ENCODE measurements at places on chromosomes 11 and 22.

DNA sequence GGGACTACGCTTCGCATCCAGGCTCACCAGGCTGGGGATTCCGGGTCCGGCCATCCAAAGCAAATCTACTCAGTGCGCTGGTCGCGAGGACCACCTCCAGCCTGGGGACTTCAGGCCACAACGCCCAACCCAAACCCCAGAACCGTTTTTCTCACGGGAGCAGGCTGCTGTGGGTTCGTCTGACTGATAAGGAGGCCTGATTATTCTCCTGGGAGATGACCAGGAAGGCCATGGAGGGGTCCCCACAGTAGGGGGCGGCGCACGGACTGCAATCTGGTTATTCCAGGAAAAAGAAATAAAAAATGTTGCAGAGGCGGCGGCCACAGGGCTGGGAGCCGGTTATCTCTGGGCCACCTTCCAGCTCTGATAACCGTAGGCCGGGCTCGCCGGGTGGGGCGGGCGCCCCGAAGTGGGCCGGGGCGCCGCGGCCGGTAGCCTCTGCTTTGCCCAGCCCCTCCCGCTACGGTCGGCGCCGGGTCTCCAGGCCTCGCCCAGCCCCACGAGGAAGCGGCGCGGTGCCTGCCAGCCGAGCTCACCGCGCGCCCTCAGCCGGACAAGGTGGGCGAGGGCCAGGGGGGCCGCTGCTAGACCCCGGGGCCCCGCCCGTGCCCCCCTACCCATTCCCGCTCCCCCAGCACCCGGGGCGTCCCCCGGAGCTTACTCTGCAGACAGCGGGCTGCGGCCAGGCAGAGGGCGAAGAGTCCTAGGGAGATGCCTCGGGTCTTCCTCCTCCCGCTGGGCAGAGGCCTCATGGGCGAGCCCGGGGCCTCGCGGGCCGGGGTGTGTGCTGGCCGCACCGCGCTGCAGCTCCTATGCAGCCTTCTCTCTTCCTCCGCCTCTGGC, 446 bp downstream of the VSTM5 start:
- no peak for DNase-seq

DNA sequence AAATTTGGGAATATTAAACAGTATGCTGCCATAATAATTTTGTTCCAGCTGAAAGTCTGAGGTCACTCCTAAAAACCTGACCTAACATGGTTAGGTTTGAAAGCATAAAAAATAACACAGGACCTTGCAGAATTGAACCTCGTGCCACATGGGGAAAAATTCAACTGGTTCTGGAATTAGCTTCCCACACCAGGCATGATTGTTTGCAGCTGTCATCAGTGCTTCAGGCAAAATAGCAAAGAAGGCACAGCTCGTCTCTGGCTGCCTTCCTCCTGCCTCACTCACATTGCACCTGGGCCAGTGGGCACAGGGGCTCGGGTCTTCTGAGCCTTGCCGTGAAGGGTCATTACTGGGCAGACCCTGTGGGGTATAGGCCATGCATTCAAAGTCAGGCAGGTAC, 153.8 kb upstream of the ARHGAP20 start:
- no peak for DNase-seq

DNA sequence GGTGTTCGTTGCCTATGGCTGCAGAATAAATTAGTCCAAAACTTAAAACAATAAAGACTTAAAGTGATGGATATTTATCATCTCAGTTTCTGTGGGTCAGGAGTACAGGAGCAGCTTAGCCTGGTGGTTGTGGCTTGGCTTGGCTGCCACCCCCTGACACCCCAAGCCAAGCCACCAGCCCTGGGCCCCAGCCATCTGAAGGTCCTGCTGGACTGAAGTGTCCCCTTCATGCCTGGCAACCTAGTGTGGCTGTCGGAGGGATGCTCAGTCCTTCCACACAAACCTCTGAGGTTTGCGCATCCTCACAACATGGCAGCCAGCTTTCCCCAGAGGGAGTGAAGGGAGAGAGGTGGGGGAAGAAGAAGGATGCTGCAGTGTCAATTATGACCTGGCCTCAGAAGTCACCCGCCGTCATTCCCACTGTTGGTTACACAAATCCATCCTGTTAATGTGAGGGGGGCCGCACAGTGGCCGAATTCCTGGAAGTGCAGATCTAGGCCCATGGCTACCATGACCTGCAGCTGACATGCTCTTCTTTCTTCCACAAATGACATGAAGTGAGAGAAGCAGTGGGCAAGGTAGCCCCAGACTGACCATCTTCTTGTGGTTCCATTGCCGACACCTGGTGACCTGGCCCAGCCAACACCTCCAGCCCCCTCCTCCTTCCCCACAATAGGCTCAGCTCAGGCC, 31.1 kb downstream of the IGF2 start:
- DNase-seq = no peak

- no peak for DNase-seq
These were observed 51.4 kb upstream of the WNT7B start for GRCh38 chr22:46028106-46028991.

- DNase-seq = no peak
These were observed 32.6 kb upstream of the APOA1 start for GRCh38 chr11:116870054-116870453.

DNA sequence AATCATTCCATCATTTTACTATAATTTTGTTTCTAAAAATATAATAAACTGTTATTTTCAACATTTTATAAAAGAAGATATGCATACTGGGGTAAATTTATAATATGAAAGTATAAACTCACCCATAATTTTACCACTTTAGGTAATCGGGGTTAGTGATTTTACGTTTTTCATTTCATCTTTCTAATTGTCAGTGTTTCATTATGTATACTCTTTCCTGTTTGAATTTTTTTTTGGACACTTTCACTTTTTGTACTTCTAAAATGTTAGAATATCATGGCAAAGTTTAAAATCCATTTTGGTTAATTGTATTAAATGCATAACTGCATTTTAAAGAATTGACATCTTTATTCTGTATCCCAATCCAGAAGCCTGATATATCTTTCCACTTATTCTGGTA, 115.8 kb downstream of the METTL15 start:
- DNase-seq = no peak

- no peak for DNase-seq
These were observed 477 bp downstream of the DPAGT1 start for GRCh38 chr11:119100994-119101758.

DNA sequence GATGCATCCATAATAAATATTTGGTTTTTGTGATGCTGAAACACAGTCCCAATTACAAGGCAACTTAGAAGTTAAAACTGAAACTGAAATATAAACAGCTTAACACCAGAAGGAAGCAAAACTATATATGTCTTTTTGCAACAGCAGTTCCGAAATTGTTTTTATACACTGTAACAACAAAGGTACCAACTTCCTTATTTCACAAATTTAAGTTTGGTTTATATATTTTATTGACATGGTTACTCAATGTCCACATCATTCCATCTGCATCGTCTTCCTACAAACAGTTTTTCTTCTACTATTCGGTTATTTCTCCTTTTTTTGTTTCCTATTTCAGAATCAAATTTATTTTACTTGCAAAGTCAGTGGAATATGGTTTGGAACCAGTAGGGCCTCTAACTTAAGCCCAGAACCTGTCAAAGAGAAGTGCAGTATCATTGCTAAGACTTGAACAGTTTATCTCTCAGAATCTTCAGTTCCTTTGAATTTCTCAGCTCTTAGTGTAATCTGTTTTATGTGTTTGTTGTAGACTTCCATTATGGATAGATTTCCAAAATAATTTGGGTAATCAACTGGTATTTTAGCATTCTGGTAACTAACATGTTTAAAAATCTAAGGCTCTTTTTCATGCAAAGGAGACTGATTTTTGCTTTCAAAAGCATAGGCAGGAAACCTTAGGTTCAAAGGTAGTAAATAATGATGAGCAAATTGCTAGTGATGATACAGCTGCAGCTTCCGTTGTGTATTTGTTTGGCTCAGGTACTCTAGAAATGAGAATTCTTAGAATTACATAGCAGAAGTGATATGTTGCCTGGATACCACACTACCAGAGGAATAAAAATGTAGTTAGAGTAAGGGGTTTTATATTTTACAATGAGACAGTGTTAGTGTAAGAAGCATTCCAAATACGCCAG, 8.2 kb upstream of the HSPA8 start:
- DNase-seq = no peak

GRCh38 chr11:81080476-81080875, 1639.6 kb upstream of the TENM4 start:
- no peak for DNase-seq

- no peak for DNase-seq
These were observed 242.0 kb downstream of the METTL15 start for GRCh38 chr11:28350216-28350615.

DNA sequence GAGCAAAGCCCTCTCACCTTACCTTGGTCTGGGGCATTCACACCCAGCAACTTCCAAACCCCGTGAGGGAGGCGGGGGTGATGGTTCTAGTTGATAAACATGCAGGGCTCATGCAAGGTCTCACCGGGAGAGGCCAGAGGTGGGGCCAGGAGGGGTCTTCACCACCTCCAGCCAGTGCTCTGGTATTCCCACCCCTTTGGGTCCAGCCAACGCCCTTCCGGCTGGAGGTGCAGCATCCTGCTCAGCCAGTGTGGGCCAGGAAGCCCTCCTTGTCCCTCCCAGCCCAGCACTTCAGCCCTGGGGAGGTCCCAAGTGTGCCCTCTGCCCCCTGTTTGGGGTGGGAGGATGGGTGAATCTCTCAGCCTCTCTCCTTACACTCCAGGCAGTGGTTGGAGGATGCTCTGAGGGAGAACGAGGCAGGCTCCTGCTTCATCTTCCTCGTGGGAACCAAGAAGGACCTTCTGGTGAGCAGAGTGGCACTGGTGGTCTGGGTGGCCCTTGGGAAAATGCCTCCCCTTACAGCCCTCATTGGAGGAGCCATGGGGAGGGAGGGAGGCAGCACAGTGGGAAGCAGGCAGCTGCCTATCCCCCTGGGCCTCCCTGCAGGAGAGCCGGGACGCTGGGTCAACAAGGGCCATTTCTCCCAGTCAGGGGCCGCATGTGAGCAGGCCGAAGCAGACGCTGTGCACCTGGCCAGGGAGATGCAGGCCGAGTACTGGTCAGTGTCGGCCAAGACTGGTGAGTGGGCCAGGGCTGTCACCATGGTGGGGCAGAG, 13.4 kb downstream of the RAB36 start:
- no peak for DNase-seq

DNA sequence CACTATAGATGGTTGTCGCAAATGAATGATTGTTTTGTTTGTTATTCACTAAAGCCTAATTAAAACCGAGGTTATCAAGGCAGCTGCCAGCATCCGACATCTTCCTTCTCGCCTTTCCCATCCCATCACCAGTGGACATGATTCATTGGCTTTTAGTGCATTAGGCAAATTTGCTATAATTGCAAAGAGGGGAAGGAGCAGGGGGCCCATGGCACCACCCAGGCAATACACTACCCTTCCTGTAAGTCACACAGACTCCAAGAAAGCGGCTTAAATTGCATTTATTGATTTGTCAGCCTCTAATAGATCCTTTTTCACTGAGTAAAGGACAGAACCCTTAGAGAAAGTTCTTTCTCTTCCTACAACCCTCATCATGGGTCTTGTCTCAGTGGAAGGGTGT, 169.2 kb upstream of the NCAM1 start:
- DNase-seq = no peak

DNA sequence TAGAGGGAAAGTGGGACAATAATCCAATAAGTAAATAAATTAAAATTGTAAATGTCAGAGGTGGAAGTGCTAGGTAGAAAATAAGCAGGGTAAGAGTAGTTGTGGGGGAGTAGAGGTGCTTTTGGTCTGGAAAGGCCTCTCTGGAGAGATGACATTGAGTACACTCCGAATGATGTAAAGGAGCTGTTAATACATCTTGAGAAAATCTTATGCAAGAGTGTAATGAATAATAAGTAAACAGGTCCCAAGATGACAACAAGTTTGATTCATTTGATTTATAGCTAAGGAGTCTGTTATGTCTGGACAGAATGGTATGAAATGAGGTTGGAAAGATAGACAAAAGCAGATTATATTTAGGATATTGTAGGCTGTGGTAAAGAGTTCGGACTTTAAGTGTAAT, 87.5 kb downstream of the TMEM135 start:
- no peak for DNase-seq

GRCh38 chr11:128315933-128316332, 271.4 kb downstream of the ETS1 start:
- DNase-seq = no peak

GRCh38 chr11:13152736-13153541, 124.7 kb upstream of the BMAL1 start:
- DNase-seq = no peak

GRCh38 chr11:13294178-13294577, 16.6 kb downstream of the BMAL1 start:
- no peak for DNase-seq

DNA sequence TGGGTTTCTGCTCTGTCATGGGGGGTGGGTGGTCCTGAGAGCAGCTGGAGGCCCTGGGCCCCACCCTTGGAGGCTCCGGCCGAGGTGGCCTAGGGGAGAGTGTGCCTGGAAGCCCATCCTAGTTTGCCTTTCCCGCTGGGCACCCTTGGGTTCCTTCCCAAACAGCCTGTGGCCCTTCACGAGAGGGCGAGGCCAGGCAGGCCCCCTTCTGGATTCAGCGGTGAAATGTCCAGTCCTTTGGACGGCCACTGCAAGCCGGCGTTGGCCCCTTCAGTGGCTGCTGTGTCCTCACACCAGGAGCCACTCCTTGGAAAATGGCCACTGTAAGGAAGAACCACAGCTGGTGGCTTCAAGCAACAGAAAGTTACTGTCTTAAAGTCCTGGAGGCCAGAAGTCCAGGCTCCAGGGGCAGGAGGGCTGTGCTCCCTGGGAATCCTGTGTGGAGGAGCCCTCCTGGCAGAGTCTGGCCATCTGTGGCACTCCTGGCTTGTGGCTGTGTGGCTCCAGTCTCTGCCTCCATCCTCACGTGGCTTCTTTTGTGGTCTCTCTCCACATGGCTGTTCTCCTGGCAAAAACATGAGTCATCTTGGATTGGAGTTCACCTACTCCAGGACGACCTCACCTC, 854.1 kb downstream of the TBC1D22A start:
- no peak for DNase-seq

DNA sequence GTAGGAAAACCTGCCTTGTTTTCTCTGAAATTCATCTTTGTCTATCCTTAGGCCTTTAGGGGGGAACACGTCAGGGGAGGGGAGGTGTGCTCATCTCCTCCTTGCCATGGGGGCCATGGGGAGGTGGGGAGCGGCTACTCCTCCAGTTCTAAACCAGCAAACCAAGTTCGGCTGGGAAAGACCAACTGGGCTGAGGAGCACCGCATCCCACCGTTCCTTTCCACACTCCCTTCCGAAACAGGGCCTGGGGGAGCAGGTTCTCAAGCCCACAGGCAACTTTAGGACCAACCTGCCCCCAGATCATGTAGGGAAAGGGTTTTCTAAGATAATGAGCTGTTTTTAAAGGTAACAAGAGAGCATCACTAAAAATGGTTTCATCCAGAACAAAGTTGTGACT, 77.5 kb upstream of the PITPNB start:
- no peak for DNase-seq

Measured in anterior cingulate cortex (tissue), 58 donors.